ENCODE measurements at places on chromosomes 5 and 9.

DNA sequence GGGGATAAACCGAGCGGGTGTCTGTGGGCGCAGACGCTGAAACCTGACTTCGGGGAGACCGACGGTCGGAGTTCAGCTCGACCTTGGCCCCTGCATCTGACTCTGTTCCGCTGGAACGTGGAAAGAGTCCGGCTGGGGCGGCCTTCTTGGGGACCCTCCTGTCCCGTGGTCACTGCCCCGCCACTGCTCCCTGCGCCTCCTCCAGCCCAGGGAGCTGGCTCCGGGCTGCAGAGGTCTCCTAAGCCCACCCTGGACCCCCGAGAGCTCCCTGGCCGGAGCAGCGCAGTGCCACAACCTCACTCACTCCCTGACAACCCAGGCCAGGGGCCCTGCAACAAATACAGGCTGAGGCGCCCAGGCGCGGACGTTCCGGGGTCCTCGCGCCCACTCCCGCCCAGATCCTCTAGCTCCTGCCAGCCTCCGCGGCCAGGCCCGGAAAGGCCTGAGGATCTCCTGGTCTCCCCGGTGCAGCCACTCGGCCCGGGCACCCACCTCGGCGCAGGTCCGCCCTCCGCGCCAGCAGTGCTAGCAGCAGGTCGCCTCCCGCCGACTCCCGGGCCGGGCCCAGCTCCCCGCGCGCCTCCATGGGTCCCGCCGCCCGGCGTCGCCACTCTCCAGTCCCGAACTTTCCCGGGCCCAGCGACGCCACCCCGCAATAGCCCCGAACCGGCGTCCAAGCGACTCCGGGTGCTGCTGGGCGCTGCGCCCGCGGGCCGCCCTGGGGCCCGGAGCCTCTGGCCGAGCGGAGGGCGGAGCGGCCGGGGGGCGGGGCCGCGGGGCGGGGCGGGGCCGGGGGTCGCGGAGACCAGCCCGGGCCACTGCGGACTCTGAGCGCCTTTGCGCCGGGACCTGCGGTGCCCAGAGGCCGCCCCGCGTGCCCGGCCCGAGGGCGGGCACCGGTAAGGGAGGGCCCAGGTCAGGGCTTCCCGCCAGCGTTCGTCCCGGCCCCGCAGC is 2.2 kb downstream of the LHX3 start:
- peaks cover 31% of the 10 kb centered on the region for H3K27me3 ChIP-seq
- DNase-seq = no peak
- no peak overlapping the region for H3K27ac ChIP-seq
- H3K4me3 ChIP-seq = no peak overlapping the region
- H3K36me3 ChIP-seq = peaks cover 5% of the 10 kb centered on the region

- H3K27ac ChIP-seq = no peak overlapping the region
- H3K4me1 ChIP-seq = no peaks in the 10 kb centered on the region
- peaks cover 29% of the 10 kb centered on the region for H3K27me3 ChIP-seq
Observed at GRCh38 chr5:112635771-112636731, 101.6 kb upstream of the APC start.

DNA sequence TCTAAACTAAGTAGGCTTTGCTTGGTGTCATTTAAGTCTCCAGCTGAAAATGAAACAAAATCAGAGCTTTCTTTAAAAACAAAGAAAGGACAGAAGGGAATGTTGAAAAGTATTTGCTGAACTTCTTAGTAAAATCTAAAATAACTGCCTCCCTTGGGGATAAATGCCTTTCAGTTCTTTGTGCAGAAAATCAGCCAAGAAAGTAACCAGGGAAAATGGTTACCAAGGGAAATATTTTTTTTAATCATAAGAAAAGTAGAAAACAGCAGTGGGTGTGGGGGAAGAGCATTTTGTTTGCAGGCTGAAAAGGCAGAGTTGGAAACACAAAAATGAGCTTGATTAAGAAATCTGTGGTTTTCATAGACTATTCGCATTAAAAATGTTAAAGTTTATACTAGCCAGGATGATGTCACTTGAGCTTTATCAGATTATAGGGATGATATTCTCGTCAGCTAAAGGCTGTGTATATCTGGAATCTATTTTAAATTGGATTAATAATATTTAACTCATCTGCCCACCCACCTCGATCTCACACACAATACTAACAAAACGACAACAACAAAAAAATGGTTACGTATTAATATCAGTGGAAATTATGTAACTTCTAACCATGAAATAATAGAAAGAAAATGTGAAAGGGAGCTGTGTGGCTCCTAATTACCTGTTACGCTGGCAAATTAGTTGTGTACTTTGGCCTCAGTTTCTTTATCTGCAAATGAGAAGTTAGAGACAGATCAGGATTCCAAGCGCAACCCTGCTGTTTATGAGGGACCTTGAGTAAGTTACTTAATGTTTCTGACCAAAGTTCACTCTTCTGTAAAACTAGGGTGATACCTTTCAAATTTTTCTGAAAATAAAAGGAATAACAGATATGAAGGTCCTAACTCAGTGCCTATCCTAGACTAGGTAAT is at the start of gene ECM2:
Gene ECM2, minus strand, starts transcription at position 51 of the 911 bp plus-strand sequence. CDS start 13,124 bp downstream, outside the sequence.
- no peak within 1 kb of the TSS for H3K27ac ChIP-seq
- H3K36me3 ChIP-seq = peaks cover 1% of the 10 kb centered on the region
- DNase-seq = no peak
- no peaks in the 10 kb centered on the region for H3K27me3 ChIP-seq
- H3K4me1 ChIP-seq = no peaks in the 10 kb centered on the region

DNA sequence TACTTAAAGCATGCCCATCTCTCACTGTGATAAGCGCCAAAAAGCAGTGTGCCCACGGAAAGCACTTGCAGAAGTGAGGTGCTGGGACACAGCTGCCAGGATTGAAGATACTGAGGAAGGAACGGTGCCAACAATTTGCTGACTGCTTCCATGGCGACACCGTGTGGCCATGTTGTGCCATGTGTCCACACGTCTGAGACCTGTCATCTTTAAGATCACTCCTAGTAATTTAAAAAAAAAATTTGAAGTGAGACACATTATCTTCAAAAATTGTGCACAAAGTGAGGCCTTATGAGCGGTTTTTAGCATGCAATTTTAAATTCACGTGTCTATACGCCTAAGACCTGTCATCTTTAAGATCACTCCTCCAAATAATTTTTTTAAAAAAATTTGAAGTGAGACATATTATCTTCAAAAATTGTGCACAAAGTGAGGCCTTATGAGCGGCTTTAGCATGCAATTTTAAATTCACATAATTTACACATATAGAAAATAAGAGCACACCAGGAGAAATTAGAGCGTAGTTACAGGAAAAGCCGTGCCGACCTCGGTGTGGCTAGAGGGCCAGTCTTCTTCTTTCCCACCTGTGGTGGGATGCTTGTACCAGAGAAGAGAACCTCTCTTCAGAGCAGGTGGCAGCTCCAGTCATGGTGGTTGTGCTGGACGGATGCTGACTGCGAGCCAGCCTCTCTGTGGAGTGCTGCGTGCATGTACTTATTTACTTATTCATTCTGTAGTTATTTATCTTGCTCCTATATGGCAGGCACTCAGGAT is 21.4 kb upstream of the FLT4 start:
- no peak for DNase-seq
- H3K4me3 ChIP-seq = peak overlapping the region; percentile 23
- H3K27ac ChIP-seq = no peak overlapping the region
- peaks cover 6% of the 10 kb centered on the region for H3K36me3 ChIP-seq

- no peak overlapping the region for H3K4me3 ChIP-seq
- H3K36me3 ChIP-seq = no peaks in the 10 kb centered on the region
- H3K27ac ChIP-seq = no peak overlapping the region
Observed at GRCh38 chr9:17625644-17626388, 47.0 kb downstream of the SH3GL2 start.

GRCh38 chr9:92760494-92760893 is 4.1 kb downstream of the BICD2 start:
- H3K36me3 ChIP-seq = peaks cover 9% of the 10 kb centered on the region
- DNase-seq = no peak
- H3K27me3 ChIP-seq = no peaks in the 10 kb centered on the region
- no peak overlapping the region for H3K4me3 ChIP-seq

DNA sequence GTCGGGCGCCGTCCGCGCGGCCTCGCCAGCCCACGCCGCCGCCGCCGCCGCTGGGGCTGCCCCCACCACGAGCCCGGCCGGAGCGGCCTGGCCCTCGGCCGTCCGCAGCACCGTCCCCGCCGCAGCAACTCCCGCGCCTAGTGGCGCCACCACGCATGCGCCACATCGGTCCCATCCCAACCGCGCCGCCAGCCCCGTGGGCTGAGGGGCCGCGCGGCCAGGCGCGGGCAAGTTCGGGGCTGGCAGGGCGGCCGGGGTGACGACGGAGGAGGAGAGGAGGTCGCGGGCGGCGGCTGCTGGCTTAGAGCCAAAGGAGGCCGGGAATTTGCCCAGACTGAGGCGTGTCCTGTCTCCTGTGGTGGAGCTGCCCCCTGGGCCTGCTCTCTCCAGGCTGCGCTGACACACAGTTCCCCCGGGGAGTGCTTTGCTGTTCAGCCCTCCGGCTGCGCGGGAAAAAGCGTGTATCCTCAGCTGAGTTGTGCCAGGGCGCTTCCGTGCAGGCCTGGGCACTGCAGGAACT is at the start of gene TUSC1:
Gene TUSC1, minus strand, starts transcription at position 298 of the 520 bp plus-strand sequence. Its CDS starts 132 bp downstream, at position 166.
- H3K4me3 ChIP-seq = peak within 1 kb of the TSS; percentile 23
- no peaks in the 10 kb centered on the region for H3K36me3 ChIP-seq
- H3K27me3 ChIP-seq = no peaks in the 10 kb centered on the region
- H3K27ac ChIP-seq = no peak within 1 kb of the TSS
- no peaks in the 10 kb centered on the region for H3K4me1 ChIP-seq

DNA sequence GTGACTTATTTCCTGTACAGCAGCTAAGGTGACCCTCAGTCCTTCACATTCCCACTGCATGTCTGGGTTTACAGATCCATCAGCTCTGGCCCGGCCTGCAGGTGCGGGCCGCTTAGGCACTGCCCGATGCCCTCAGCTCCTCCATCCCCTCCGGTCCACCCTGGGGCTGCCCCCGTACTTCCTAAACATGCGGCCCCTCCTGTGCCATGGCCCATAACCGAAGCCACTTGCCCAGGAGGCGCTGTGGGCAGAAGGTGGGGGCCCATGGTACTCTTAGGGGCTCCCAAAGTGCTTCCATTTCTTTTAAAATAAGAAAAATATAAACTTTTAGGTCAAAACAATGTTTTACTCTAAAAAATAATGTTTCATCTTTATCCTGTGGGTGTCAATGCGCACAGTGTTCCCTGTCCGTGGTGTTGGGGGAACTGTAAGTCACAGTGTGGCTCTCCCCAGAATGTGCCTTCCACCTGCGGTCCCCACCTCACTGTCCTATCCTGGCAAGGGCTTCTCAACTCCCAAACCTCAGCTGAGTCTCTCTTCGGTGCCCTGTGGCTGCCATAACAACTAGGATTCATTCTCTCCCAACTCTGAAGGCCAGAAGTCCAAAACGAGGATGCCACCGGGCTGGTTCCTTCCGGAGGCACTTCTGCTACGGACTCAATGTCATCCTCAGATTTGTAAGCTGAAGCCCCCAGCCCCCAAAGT is 132.7 kb upstream of the LPCAT1 start:
- H3K36me3 ChIP-seq = no peaks in the 10 kb centered on the region
- no peaks in the 10 kb centered on the region for H3K4me1 ChIP-seq
- H3K4me3 ChIP-seq = no peak overlapping the region
- DNase-seq = no peak
- peaks cover 82% of the 10 kb centered on the region for H3K27me3 ChIP-seq

- no peaks in the 10 kb centered on the region for H3K4me1 ChIP-seq
- H3K27me3 ChIP-seq = peaks cover 28% of the 10 kb centered on the region
- DNase-seq = no peak
- H3K4me3 ChIP-seq = no peak overlapping the region
- H3K36me3 ChIP-seq = no peaks in the 10 kb centered on the region
Observed at GRCh38 chr5:179413711-179414458, 68.6 kb upstream of the ADAMTS2 start.

DNA sequence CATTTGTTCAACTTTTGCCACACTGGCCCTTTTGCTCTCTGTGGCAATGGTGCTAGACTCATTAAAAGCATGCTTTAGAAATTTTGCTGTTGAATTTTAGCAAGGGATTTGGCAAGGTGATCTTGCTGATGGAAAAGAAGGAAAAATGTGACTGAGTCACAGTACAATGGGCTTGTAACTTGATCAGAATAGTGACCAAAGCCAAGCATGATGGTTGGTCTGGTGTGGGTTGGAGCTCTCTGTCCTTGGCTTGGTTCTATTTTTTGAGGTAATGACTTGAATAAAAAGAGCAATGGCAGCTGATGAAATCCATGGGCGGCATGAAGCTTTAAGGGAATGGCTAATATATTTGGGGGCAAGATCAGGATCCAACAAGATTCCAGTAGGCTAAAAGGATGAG is 114.4 kb upstream of the ZNF366 start:
- no peak overlapping the region for H3K4me3 ChIP-seq
- no peaks in the 10 kb centered on the region for H3K36me3 ChIP-seq
- peaks cover 61% of the 10 kb centered on the region for H3K27me3 ChIP-seq
- DNase-seq = no peak

GRCh38 chr9:97487107-97487506 is 14.4 kb upstream of the TMOD1 start:
- H3K27me3 ChIP-seq = no peaks in the 10 kb centered on the region
- no peak overlapping the region for H3K27ac ChIP-seq
- H3K4me1 ChIP-seq = no peaks in the 10 kb centered on the region

- H3K27ac ChIP-seq = no peak overlapping the region
- no peak overlapping the region for H3K4me3 ChIP-seq
- peaks cover 83% of the 10 kb centered on the region for H3K27me3 ChIP-seq
- H3K36me3 ChIP-seq = no peaks in the 10 kb centered on the region
- peaks cover 6% of the 10 kb centered on the region for H3K4me1 ChIP-seq
Observed at GRCh38 chr9:93825348-93826115, 129.6 kb downstream of the BARX1 start.

GRCh38 chr9:94840738-94841137 is 114.2 kb downstream of the AOPEP start:
- H3K27me3 ChIP-seq = no peaks in the 10 kb centered on the region
- no peak overlapping the region for H3K4me3 ChIP-seq
- no peaks in the 10 kb centered on the region for H3K36me3 ChIP-seq
- H3K27ac ChIP-seq = no peak overlapping the region

- peaks cover 1% of the 10 kb centered on the region for H3K36me3 ChIP-seq
- no peak overlapping the region for H3K27ac ChIP-seq
- no peaks in the 10 kb centered on the region for H3K4me1 ChIP-seq
- H3K4me3 ChIP-seq = no peak overlapping the region
- no peaks in the 10 kb centered on the region for H3K27me3 ChIP-seq
Observed at GRCh38 chr9:75200892-75201470, 112.7 kb downstream of the OSTF1 start.

DNA sequence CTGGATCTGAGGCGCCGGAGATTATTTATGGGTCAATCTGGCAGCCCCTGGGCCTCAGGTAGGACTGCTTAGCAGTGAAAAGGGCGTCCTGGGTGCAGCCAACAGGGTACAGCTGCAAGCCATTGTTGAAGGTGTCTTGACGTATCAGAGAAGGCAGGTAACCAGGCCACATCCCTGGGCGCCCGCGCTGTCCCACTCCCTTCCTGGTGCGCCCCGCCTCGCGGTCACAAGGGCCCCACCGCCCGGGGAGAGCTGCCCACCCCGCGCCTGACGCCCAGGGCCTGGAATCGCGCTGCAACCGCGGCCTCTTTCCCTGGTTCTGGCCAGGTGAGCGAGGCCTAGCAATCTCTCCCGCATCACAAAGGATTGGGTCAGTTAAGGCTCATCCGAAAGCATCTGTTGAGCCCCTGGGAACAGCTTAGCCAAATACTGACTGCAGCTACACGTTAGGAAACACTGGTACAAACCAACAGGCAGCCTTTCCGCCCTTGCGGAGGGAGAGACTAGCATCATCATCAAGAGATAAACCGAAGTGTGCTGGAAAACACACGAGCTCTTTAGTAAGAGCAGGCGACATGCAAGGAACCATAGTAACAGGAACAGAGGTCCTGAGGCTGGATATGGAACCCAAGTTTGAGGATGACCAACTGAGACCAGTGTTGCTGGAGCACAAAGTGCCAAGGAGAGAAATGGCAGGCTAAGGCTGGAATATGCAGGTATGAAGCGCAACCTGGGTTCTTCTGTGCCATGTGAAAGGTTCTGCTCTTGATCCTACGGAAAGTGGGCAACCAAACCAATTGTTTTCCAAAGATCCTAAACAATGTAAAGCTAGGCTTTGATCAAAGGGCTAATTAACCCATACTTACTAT is 3.6 kb downstream of the RPS23 start:
- peaks cover 25% of the 10 kb centered on the region for H3K4me1 ChIP-seq
- DNase-seq = no peak
- H3K27ac ChIP-seq = peak overlapping the region; percentile 69
